ENCODE measurements at places on chromosomes 6 and 20. TPM values are rescaled to one million over a fixed set of nuclear protein-coding genes. Genes with fewer than 3 reads are reported as not detected.

- DNase-seq, result no peak
Observed at GRCh38 chr6:161227004-161227960, 46.6 kb downstream of the AGPAT4 start.

DNA sequence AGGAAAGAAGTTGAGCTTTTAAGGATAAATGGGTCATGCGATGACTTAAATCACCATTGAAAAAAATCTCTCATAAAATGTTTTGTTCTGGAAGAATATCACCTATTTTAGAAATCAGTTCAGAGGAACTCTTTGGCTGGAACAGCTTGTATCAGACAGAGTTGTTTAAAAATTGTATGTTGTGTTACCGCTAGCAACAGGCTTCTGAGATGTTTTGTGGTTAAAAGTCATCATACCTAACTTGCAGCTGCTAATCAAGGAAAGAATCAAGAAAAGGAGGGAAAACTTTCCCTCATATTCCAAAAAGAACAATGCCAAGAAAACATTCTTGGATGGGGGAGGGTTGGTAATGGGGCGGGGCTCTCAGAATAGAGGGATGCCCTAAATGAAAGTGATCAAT is 220.7 kb upstream of the CITED2 start:
- no peak for DNase-seq

The ORC3 gene
- total RNA-seq, result 69.6 TPM

The FITM2 gene
- 4.8 TPM for total RNA-seq

GRCh38 chr20:16451982-16452381 is 121.3 kb downstream of the KIF16B start:
- DNase-seq, result no peak

DNA sequence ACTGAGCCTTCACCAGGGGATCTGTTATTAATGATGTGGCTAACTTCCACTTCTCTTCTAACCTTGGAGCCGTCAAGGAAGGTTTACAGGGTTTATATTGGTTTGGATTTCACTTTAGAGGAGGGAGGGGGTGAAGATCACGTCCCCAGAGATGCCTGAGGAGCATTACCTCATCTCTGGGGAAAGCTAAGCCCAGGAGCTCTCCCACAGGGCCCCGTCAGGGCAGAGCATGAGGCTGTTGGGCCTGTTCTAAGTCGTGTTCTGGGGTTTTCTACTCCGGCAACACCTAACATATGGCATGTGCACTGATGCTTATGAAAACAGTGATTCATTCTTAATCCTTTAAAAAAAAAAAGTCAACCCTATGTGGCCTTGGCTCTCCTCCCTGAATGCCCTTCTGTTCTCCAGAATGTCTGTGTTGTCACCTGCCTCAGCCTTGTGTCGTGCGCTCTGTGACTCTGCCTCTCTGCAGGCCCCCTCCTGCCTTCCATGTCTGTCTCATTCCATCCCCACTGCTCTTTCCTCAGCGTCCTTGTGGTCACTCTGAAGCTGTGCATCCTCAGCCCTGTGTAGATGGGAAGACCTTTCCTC is 97.4 kb upstream of the JARID2 start:
- peak; percentile 50 for DNase-seq

- DNase-seq, result no peak
Observed at GRCh38 chr20:51337126-51337805, 205.3 kb downstream of the NFATC2 start.

GRCh38 chr6:39923861-39924260 is 10.4 kb downstream of the MOCS1 start:
- no peak for DNase-seq

The DEFB121 gene
- total RNA-seq, result not detected

DNA sequence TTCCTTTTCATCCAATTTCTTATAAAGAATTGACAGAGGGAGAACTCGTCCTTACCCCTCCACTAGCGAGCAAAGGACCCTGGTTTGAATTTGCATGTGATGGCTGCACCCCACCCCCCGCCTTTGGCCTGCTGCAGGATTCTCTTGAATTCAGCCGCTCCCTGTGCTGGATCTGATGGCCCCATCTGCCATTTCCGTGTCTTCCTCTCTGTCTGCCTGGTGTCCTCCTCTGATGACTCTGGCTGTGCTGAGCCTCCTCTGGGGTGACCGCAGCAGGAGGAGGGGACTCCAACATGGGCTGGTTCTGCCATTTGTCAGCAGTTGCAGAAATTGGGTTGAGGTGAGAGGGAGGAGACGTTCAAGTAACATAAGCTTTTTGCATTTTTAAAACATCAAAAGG is 188.8 kb downstream of the DLL1 start:
- DNase-seq, result no peak

GRCh38 chr6:85006362-85006761 is 242.0 kb upstream of the TBX18 start:
- no peak for DNase-seq

GRCh38 chr6:78530208-78530607 is 337.1 kb upstream of the IRAK1BP1 start:
- DNase-seq, result no peak

GRCh38 chr20:658731-659291 is 5.8 kb upstream of the SRXN1 start:
- no peak for DNase-seq

DNA sequence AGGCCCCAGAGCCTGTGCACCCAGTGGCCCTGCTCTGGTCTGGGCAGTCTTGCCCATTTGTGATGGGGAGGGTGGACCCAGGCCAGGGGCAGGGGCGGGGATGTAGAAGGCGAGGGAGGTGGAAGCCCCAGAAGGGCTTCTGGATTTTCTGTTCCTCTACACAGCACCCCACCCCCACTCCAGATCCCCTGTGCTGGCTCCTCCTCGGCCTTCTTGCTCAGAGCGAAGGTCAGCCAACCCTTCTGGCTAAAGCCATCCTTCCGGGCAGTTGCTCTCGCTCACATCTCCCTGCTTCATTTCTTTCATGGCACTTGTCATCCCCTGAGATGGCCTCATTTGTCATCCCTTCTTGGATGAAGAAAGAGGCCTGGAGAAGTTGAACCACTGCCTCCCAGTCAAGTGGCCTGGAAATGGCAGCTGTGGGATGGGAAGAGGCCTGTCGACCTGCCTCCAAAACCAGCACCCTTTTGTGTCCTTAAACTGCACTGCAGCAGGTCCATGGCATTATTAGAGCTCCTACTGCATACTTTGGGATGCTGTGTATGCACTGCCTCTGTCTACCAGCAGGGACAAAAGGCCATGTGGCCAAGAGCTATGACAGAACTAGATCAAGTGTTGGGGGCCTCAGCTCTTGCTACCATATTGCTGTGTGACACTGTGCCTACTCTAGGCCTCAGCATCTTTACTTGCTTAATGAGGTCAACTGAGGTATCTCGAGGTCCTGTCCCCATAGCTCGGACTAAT is 19.9 kb downstream of the PEDS1 start:
- DNase-seq, result no peak

The PACSIN1 gene
- total RNA-seq, result not detected

The SGK2 gene
- total RNA-seq, result 0.72 TPM

DNA sequence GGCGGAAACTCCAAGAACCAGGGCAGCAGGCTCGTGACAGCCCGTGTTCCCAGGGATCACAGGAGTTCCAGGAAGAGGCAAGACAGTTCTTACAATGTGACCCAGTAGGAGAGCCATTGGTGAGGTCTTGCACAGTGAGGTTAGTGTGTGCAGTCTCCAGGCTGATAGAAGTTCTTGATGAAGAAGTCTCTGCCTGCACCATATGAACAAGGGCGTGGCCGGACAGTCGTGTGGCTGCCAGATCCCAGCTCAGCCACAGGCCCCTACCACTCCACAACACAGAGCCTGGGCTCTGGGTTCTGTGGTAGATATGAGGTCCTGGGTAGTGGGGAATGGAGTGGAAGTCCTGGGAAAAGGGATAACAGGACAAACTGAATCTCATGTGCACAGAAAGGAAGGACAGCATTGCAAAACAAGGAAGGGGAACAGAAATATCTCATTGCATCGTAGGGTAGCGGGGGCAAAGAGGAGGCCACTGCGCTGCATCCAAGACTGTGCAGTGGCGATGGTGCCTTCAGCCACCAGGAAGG is 65.2 kb downstream of the STX11 start:
- peak; percentile 39 for DNase-seq

The RIPK1 gene
- 10.1 TPM for total RNA-seq

- no peak for DNase-seq
Observed at GRCh38 chr6:38270367-38270766, 369.4 kb downstream of the BTBD9 start.

GRCh38 chr20:14343491-14344065 is 6.2 kb upstream of the FLRT3 start:
- DNase-seq, result no peak

DNA sequence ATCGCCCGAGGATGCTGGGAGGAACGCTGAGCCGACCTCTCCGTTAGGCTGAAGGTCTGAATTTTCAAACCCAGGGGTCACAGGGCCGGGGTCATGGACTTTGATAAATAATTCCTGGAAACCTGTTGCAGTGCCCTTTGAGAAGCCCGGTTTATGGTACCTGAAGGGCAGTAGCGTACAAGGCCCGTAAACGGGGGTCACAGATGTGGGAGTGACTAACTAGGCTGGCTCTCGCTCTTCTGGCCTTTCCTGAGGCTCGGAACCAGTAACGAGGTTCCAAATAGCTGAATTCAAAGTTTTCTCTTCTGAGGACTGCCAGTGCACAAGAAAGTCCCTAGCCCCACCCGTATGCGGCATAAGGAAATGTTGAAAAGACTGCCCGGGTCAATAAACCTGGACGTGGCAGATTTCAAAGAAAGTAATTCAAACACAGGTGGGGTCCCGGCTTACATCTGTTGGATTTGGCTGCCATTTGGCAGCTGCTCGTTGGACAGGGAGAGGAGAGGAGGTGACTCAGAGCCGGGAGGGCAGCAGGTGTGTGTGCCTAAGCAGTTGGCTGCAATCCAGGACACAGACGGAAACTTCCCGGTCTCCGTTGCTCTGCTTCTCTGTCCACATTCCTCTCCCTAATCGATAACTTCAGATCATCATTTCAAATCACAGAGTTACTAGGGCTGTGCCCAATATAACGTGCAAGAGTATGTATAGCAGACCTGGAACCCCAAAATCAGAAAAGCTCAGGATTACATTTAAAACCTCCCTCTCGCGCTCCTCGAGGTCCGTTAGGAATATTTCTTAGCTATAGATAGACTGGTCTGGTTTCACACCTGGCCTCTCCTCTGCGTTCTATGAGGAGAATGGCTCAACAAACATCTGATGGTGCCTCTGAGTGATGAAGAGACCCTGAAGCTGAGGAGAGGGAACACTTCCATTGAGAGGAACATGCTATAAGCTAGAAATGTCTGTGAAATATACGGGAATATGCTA is 765 bp upstream of the GMDS start:
- peak; percentile 46 for DNase-seq

The KHDC1L gene
- total RNA-seq, result not detected

- DNase-seq, result no peak
Observed at GRCh38 chr6:71460933-71461332, 172.3 kb downstream of the OGFRL1 start.

The CLIC5 gene
- not detected for total RNA-seq

DNA sequence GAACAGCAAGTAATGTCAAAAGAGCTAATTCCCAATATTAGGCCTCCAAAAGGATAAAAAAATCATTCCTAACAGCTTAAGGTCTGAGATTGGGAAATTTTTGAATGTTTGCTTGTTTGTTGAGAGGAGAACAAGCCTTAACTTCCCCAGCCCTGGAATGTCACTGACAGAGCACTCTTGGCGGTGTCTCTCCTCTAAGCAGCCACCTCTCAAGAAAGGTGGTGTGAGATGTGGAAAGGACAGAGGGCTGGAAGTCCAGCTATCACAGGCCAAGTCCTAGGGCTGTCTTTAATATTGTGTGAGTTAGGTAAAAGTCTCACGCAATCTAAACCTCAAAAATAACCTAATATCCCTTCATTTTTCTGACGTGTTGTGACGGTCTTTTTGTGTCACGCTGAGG is 101.6 kb downstream of the MTFR2 start:
- DNase-seq, result no peak

GRCh38 chr6:142850679-142851423 is 94.1 kb downstream of the HIVEP2 start:
- DNase-seq, result no peak

The GGTLC1 gene
- total RNA-seq, result not detected

- no peak for DNase-seq
Observed at GRCh38 chr20:61480158-61480825, 228.2 kb downstream of the CDH4 start.

The SNAP25 gene
- not detected for total RNA-seq

DNA sequence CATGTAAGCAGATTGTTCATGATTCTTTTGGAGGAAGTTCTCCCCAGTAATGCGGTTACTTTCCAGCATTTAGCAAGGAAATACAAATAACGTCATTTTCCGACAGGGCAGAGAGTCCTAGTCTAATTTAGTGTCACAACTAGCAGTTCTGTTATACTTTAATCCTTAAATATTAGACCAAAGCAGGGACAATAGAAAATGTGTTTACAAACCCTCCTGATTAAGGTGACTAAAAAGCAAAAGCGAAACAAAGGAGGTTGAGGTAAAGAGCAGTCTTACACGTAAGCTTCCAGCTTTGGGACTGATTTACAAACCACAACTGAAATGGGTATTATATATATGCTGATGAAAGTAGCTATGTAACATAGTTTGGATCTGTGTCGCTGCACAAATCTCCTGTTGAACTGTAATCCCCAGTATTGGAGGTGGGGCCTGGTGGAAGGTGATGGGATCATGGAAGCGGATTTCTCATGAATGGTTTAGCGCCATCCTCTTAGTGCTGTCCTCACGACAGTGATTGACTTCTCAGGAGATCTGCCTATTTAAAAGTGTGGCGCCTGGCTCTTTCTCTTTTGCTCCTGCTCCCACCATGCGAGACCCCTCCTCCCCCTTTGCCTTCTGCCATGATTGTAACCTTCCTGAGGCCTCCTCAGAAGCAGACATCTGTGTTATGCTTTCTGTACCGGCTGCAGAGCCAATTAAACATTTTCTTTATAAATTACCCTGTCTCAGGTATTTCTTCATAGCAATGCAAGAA is 81.9 kb downstream of the PLCB1 start:
- no peak for DNase-seq

Data from MG63 (cell line).